Caki2 (cell line): ENCODE measurements at places on chromosomes 1 and 21.

GRCh38 chr1:10905841-10906655, 106.4 kb upstream of the TARDBP start:
- DNase-seq = no peak

DNA sequence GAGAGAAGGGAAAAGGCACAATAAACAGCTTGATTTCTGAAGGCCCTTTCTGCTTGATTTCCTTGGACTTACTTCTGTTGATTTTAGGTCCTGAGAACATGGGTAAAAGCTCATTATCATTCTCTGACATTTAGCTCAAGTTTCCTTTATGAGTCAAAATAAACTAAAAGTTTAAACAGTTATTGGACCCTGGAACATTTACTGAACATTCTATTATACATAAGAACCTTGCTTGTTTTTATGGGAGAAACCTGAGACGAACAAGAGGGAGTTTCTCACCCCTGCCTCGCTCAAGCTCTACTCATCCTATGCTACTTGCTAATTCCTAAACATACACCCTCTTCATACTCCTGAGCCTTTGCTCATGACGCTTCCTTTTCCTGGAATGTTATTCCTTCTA, 538.3 kb upstream of the PKN2 start:
- no peak for DNase-seq

GRCh38 chr1:198864695-198865094, 225.9 kb downstream of the PTPRC start:
- DNase-seq = no peak

- DNase-seq = peak; percentile 83
These were observed 898 bp upstream of the TMEM200B start for GRCh38 chr1:29124366-29125236.

DNA sequence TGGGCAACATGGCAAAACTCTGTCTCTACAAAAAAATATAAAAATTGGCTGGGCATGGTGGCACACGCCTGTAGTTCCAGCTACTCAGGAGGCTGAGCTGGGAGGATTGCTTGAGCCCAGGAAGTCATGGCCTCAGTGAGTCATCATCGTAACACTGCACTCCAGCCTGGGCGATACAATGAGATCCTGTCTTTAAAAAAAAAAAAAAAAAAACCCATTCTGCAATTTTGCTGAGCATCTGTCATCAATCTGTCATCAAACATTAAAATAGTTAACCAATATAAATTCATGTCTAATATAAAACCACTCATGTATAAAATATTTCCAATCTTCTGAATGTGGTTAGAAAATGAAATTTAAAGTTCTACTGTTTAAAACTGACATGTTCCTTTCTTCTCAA, 56.9 kb downstream of the LPAR3 start:
- no peak for DNase-seq

DNA sequence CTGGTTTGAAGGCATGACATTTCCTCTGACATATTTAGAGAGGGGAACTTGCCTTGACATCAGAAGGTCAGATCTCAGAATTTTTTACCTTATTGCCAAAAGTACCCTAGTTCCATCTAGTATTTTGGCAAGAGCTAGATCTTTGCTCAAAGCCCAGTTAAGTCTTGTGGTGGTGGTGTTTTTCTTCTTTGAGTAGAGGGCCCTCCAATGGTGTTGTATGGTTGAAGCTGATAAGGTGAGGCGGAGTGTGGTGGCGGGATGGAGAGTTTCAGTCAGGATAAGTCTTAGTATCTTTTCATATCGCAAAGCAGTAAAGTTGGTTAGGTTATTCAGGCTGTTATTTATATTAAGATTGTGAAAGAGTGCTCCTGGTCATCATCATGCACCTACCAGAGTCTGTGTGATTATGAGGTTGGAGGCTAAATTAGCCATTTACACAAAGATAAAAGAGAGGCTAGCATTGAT, 20.1 kb upstream of the MACF1 start:
- no peak for DNase-seq

GRCh38 chr21:42225571-42226155, 6.7 kb downstream of the ABCG1 start:
- DNase-seq = no peak

DNA sequence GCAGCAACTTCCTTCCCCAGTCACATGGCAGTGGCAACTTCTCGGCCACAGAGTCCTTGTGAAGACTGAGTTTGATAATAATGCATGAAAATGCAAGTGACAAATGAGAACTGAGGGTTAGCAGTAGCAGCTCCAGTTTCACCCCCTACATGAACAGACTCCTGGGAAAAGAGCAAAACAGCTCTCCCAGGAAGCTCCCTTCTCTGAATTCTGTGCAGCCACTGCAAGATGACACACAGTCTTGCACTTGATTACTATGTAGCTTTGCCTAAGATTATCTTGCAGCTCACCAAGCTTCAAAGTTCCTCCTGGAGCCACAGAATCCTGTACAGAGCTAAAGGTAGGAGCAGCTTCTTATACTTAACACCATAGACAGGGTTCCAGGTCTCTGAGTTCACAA, 4.7 kb downstream of the PGBD5 start:
- no peak for DNase-seq

GRCh38 chr1:76125473-76126219, 51.1 kb downstream of the ST6GALNAC3 start:
- no peak for DNase-seq

GRCh38 chr1:5992814-5993555, 760 bp upstream of the NPHP4 start:
- DNase-seq = no peak

- no peak for DNase-seq
These were observed 33.0 kb downstream of the AK4 start for GRCh38 chr1:65180977-65181376.

DNA sequence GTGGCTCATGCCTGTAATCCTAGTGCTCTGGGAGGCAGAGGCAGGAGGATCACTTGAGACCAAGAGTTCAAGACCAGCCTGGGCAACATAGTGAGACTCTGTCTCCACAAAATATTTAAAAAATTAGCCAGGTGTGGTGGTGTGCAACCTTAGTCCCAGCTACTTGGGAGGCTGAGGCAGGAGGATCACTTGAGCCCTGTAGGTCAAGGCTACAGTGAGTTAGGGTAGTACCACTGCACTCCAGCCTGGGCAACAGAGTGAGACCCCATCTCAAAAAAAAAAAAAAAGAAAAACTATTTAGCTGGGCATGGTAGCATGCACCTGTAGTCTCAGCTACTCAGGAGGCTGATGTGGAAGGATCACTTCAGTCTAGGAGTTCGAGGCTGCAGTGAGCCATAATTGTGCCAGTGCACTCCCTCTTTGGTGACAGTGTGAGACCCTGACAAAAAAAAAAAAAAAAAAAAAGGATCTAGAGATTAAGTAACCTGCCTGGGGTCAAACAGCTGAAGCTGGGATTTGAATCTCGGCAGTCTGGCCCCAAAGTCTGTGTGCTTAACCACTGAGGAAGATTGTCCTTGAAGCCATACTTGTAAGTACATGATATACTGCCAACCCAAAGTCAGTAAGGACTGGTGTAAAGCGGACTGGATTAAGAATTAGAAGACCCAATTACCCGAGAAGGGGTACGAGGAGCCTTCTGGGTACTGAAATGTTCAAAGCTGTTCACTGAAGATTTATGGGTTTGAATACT, 31.8 kb downstream of the LRRN2 start:
- no peak for DNase-seq

DNA sequence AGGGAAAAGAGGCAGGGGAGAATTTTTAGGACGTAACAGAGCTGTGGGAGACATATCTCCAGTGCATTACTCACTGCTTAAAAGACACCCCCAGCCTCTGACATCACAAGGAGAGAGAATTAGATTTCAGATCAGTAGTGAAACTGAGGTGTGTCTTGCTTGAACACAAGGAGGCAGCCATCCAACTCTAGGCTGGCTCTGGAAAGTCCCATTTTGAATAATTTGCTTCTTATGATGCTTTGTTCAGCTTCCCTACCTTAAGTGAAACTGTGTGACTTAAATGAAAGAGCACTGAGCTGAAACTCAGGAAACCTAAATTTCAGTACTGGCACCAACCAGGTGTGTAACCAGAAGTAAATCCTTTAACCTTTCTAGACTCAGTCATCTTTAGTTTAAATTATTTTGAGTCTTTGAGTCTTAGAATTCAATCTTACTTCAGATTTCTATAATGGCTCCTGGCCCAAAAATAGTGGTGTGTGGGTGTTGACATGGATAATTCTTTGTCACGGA, 251.6 kb upstream of the SGIP1 start:
- peak; percentile 23 for DNase-seq

GRCh38 chr1:6924891-6925290, 139.6 kb downstream of the CAMTA1 start:
- DNase-seq = no peak

GRCh38 chr1:38270849-38271633, 224.4 kb upstream of the POU3F1 start:
- no peak for DNase-seq

- DNase-seq = no peak
These were observed 22.0 kb downstream of the GNAI3 start for GRCh38 chr1:109570414-109570813.

DNA sequence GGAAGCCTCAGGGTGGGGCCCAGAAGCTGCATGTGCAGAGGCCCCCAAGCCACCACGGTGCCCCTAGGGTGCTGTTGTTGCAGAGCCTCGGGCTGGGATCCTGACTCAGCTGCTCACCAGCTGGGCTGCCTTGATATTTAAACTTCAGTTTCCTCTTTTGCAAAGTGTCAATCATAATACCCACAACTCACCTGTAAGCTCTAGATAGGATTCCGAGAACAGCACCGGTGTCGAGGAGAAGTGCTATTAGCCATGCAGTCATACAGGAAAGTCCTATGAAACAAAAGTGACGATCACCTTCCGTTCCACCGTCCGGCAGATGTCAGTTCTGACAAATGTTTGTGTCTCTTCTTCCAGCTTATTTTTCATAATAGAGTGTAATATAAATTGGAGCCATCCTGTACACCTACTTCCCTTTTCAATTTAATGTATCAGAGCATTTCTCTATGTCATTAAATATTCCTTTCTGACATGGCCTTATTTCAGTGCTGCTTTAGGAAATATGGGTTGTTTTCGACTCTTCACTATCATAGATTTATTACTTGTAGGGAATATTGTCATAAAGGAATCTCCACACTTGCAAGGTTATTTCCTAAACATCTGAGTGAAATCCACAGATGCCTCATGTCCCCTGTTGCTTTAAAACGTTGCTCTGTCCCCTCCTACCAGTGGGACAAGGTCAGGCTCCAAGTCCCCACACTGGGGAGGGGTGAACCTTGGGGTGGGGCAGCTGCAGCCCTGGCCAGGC, 100.8 kb downstream of the SIK1 start:
- DNase-seq = no peak

- no peak for DNase-seq
These were observed 48.0 kb downstream of the DNAI4 start for GRCh38 chr1:66876664-66877063.

DNA sequence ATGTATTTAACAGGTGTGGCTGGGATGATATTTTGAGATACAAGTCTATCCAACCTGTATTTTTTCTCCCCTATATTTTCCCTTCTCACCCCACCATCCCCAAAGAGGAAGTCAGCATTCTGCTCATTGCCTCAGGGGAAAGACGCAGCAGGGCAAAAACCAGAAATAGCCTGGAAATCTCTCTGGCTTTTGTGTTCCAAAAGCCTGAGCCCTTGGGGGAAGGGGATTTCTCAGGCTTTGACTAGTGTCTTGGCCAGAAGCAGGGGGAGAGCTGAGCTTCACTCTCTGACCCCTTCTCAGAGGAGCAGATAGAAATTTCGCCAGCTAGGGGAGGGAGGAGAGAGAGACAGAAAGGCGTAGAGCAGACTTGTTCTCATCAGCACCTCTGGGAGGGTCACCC, 244.7 kb downstream of the RRAGC start:
- DNase-seq = no peak

- no peak for DNase-seq
These were observed 427 bp downstream of the FAM3B start for GRCh38 chr21:41317063-41317392.

GRCh38 chr1:160206421-160207117, 1.4 kb downstream of the PEA15 start:
- peak; percentile 64 for DNase-seq

GRCh38 chr1:205688171-205689080, 8.1 kb upstream of the SLC45A3 start:
- no peak for DNase-seq

- DNase-seq = no peak
These were observed 4.8 kb upstream of the CRYBG2 start for GRCh38 chr1:26358411-26359384.

DNA sequence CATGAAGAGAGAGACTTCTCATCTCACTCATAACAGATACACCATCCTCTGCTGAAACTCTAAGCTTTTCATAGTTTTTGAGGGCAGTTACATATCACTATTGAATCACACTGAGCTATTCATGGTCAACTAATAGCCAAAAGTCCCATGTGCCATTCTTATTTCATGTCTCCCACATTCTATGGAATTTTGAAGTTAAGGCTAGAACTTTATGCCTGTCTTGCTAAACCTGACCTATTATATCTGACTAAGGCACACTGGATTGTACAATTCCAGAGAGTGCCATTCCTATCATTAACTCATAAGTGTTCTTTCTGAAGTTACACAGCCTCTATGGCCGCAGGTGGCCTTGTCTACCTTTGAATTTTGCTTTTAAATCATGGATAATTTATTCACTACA, 254.3 kb downstream of the PTPRC start:
- DNase-seq = no peak

- peak; percentile 44 for DNase-seq
These were observed 312.6 kb downstream of the SIPA1L2 start for GRCh38 chr1:232317350-232317749.

- no peak for DNase-seq
These were observed 29.1 kb upstream of the SEC16B start for GRCh38 chr1:177998696-177999631.

- DNase-seq = no peak
These were observed 27.6 kb upstream of the SNX27 start for GRCh38 chr1:151584278-151584677.

DNA sequence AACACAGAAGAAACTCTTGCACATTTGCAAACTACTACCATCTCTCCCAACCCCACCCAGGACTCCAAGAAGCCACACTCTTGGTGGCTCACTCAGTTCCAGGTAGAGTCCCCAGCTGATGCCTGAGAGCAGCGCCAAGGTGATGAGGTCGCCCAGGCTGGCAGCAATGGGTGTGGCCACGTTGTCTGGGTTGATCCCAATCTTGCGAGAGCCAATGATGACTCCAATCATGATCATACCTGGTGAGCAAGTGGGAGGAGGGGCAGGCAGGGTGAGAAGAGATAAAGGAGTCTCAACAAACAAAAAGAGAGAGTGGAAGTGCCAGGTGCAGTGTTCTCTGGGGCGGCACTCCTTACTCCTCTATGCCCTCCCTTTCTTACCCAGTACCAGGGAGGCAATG, 14.4 kb downstream of the SLC41A1 start:
- no peak for DNase-seq

DNA sequence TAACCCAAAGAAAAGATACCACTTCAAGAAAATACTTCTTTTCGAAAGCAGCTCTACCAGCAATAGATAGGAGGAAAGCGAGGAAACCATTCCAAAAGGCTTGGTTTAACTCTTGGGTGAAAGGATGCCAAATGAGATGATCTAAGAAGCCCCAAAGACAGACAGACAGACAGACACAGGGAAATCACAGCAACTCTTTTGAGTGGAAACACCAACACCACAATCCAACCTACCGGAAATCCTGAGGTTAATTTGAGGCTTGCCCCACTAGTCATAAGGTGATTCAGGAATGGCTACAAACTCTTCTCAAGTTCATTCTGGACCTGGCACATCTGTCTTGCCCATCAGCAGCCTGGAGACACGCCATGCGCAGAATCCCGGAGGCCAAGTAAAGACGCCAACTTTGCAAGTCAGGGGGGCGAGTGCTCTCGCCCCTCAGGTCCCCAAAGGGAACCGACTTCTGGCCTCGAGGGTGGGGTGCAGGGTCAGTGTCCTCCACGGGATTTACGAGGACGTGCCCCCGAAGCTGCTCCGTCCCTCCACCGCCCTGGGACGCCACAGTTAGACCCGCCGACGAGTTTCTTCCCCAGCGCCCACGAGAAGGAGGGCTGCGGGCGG, 778 bp downstream of the EVI5 start:
- peak; percentile 10 for DNase-seq
